Glomerular endothelial cell (primary cell): ENCODE measurements at places on chromosomes 3 and 15. TPM values are rescaled to one million over a fixed set of nuclear protein-coding genes. Genes with fewer than 3 reads are reported as not detected.

The CAND2 gene
- 2.6 and 3.7 TPM in 2 replicates for total RNA-seq

The AMT gene
- 1.9 and 2.5 TPM in 2 replicates for total RNA-seq

The STOML1 gene
- 13.4 and 14.6 TPM in 2 replicates for total RNA-seq

The AMIGO3 gene
- total RNA-seq = 0.19 and 1.2 TPM in 2 replicates

The C3orf33 gene
- 2.5 and 2.9 TPM in 2 replicates for total RNA-seq

The SCN11A gene
- 0.15 and 0.23 TPM in 2 replicates for total RNA-seq

The ITPKA gene
- total RNA-seq = 2.1 and 5.0 TPM in 2 replicates

The EID1 gene
- total RNA-seq = 272 and 293 TPM in 2 replicates

The CACNA1D gene
- total RNA-seq = not detected in 2 replicates

The FOXB1 gene
- not detected in 2 replicates for total RNA-seq

The NXPE3 gene
- 5.9 and 9.4 TPM in 2 replicates for total RNA-seq

The ARHGEF26 gene
- 0.92 and 4.6 TPM in 2 replicates for total RNA-seq

The SPSB4 gene
- 0.53 TPM in 1 of 2 replicates, not detected in the other for total RNA-seq

The TICRR gene
- 1.4 and 5.0 TPM in 2 replicates for total RNA-seq

The LINGO1 gene
- total RNA-seq = 0.18 TPM in 1 of 2 replicates, not detected in the other

The CIP2A gene
- total RNA-seq = 5.0 and 12.0 TPM in 2 replicates

The CX3CR1 gene
- not detected in 2 replicates for total RNA-seq

The HYAL2 gene
- total RNA-seq = 676 and 849 TPM in 2 replicates

The MUC4 gene
- total RNA-seq = 0.12 TPM in 1 of 2 replicates, not detected in the other

The CA12 gene
- total RNA-seq = 4.9 and 5.5 TPM in 2 replicates
